Suppressor macrophage treated with lipopolysaccharide for 1 hour (primary cell): ENCODE measurements at places on chromosomes 1 and 21.

DNA sequence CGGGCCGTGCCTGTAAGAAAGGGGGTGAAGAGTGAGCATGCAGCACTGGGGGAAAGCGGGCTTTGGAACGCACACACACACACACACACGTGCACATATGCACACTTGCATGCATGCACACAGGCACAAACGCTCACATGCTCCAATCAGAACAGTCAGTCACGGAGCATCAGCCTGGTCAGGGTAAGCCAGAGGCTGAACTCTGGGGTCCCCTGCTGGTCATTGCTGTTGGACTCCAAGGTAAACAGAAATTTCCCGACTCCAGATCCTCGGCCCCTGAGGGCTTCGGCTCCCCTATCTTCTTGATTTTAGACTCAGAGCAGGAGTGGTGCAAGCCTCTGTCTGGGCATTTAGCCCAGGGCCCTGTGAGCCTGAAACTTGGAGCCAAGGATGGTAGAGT, 54.2 kb downstream of the SYT2 start:
- no peak for DNase-seq

GRCh38 chr21:41687633-41688032, 79.2 kb downstream of the RIPK4 start:
- DNase-seq: no peak

GRCh38 chr1:30713311-30713710, 10.1 kb downstream of the MATN1 start:
- DNase-seq: no peak

DNA sequence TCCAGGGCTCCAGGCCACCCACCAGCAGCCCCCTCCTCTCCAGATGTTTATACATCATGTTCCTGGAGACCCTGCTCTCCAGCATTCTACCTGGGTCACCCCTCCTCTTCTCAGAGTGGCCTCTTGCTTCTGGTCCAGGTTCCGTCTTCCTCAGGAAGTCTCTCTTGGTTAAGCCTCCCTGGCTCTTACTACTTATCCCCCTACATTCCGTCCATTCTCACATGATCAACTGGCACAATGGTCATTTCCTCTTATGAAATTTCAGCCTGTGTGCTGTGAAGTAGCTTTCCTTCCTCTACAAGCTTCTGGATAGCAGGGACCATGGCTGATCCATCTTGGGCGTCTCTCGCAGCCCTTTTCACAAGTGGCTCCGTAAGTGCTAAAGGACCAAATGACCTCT, 33.9 kb upstream of the ATP2B4 start:
- peak; percentile 79 for DNase-seq

GRCh38 chr1:54332781-54333585, 73.2 kb downstream of the SSBP3 start:
- DNase-seq: peak; percentile 17

GRCh38 chr1:118118469-118118868, 66.6 kb downstream of the SPAG17 start:
- no peak for DNase-seq

DNA sequence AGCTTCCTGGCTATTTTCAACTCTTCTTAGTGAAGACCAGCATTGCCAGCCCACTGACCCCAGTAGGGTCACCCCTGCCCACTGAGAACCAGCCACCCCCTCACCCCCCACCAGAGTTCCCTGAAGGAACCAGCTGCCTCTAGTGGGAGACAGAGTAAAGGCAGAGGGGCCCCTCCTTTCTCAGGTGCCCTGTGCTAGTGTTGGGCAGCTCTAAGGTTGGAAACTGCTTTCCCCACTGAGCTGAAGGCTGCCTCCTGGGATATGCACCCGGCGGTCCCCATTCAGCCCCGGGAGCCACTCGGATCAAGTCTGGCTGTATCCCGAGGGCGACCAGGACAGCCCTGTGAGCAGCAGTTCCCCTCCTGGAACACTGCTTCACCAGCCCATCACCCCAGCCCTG, 111.0 kb downstream of the PGBD5 start:
- DNase-seq: no peak

- DNase-seq: no peak
These were observed 197.1 kb downstream of the KCNK2 start for GRCh38 chr1:215279682-215280081.

- DNase-seq: no peak
These were observed 485.7 kb downstream of the NUF2 start for GRCh38 chr1:163807331-163808049.

DNA sequence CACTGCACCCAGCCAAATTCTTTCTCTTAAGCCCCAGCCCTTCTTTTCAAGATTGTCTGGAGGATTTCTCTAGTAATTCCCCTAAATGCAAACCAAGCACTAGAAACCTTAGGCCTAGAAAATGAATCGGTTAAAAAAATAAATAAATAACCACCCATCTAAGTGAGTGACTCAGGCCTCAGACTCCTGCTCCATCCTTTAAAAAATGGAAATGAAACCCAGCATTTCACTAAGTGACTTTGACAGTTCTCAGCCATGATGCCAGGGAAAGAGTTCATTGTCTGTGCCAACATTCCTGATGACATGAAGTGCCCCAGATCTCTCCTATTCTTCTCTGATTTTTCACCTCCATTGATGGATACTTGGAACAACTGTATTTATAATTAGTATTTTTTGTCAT, 415.2 kb upstream of the DAB1 start:
- DNase-seq: no peak

GRCh38 chr21:45596704-45597318, 46.7 kb upstream of the PCBP3 start:
- peak; percentile 87 for DNase-seq

GRCh38 chr1:111378791-111379190, 48.7 kb downstream of the OVGP1 start:
- no peak for DNase-seq

- peak; percentile 65 for DNase-seq
These were observed 79.0 kb downstream of the GALNT2 start for GRCh38 chr1:230145953-230146476.

- DNase-seq: no peak
These were observed 84.9 kb upstream of the ARHGEF16 start for GRCh38 chr1:3369446-3370076.

DNA sequence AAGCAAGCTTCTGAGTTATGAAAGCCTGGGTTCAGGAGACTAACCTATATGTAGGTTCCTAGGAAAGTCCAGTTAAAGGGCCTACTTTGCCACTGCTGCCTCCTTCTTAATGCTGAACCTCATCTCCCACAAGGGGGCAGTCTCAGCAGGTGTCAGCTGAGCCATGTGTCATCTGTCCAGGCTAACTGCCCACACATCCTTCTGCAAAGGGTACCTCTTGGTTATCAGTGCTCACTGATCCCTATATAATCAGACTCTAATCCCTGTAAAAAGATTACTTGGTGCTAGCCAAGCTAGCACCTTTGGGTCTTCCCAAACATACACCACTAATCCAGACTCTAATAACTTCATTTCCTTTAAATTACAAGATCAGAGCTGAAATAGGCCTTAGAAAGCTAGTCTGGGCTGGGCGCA, 9.0 kb downstream of the PRDX1 start:
- peak; percentile 85 for DNase-seq

DNA sequence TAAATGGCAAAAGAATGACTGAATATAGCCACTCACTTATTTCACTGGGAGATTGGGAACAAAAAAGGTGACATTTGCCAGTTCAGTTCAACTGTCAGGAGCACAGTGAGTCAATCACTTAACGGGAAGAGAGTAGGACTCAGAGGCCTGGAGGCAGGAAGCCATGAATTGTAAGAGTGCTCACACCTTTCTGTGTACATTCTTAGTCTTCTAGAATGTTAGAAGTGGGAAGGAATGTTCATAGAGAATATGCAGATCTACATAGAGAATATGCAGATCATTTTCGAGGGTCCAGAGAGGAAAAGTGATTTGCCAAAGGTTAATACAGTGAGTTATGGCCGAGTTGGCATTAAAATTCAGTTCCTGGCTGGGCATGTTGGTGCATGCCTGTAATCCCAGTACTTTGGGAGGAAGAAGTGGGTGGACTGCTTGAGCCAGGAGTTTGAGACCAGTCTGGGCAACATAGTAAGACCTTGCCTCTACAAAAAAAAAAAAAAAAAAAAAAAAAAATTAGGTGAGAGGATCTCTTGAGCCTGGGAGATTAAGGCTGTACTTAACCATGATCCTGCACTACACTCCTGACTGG, 8.3 kb downstream of the IL20 start:
- no peak for DNase-seq

DNA sequence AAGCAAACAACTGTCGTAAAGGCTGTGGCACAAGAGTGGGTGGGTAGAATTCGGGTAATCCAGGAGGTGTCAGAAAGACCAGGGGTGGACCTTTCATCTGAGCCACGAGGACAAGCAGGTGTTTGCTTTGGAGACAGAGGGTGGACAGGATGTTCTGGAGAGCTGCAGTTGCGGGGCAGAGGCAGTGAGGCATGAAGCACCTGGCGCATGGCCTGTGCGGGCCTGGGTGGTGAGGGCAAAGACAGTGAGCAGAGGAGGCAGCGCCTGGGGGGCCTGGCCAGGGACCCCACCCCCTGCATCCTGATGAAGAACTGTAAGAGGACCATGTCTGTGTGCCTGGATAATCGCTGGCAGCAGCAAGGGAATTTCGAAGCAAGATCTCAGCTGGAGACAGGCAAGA, 24.9 kb downstream of the KIF26B start:
- DNase-seq: no peak

DNA sequence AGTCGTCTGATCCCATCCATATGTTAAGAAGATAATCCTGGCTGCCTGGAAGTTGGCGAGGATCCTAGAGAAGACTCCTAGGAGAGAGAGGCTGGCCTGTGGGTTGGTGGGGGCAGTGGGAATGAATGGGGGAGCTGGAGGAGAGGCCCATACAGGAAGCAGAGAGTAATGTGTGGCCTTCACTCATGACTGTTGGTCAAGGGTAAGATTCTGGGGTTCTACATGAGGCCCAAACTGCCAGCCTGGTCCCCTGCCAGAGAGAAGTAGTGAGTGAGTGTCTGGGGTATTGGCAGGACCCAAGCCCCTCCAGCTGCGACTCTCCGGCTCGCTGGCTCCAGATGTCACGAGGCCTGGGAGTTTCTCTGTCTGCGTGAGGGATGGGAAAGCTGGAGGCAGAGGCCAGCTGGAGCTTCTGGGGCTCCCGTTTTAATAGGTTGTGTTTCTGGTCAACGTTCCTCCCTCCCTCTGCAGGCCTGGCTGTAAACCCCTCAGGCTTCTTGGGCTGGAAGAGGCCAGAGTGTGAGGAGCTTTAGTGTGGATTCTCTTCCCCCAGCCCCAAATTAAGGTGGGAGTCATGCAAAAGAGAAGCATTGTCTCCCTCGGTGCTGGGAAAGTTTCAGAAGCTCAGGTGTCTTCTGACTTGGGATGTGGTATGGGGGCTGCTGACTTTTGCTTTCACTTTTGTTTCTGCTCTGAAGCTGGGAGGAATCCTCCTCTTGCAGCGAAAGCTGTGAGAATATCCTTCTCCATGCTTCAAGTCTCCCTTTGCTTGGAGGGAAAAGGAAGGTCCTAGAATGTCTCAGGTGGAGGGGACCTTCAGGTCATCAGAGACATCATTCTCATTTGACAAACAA, 2.6 kb downstream of the TMEM51 start:
- no peak for DNase-seq

DNA sequence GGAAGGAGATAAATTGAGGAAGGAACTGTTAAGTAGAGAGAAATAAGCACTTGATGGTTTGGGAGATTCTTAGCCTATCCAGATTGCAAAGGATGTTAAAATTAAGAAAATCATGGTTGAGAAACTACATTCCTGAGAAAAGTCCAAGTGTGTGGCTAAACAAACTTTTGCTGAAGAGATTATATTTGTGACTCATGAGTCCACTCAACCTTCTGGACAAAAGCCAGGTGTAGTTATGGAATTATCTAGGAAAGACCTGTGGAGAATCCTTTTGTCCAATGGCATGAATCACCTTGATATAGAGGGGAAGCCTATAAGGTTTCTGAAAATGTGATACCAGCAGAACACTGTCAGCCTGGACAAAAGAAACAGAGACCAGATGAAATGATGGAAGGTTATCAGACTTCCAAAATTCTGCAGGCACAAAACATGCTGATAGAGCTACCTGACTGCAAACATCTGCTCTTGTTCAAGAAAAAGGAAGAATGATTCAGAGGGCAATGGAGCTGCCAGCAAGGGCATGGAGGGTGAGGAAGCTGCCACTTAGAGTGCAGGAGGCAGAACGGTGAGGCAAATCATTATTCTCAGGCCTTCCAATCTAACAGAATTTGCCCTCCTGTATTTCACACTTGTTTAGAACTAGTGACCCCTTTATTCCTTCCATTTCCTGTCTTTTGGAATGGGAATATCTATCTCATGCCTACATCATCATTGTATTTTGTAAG, 300.6 kb upstream of the PRMT6 start:
- DNase-seq: no peak

DNA sequence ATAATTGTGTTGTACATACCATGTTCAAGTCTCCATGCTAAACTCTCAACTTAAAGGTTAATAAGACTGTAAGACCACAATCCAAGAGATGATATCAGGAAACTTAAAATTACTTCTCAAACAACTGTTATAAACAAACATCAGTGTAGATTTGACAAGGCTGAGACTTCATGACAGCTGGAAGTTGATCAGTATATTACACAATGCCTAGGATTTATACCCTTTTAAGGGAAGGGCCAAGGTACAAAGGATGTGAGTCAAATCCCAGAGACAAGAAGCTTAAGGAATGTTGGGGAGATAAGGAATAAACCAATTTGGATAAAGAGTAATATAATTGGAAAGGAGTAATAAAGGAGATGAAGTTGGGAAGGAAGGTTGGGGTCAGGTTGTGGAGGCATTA, 98.8 kb downstream of the LBR start:
- no peak for DNase-seq

DNA sequence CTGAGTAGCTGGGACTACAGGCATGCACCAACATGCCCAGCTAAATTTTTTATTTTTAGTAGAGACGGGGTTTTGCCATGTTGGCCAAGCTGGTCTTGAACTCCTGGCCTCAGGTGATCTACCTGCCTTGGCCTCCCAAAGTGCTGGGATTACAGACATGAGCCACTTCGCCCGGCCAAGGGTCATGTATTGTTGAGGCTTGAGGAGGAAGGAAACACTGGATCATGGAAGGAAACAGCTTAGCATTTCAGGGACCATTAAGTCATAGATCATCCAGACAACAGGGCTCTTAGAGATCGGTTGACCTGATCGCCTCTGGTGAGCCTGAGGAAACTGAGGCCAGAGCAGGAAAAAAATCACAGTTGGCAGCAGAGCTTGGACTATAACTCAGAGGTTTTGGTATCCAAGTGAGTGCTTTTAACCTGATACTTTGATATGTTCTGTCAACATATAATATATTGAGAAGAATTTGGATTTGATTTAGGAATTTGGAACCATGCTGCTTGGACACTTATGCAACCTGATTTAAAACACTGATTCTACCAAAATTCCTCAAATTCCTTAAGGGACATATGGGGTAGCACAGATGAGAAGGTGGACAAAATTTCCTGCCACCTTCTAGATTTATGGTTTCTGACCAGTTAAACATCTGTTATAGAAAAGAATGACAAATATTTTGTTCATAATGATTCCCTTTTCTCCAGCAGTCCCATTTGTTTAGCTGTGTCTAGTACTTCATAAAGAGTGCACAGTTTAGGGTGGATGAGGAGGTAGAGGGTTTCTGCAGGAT, 13.1 kb upstream of the BMP8A start:
- DNase-seq: no peak

DNA sequence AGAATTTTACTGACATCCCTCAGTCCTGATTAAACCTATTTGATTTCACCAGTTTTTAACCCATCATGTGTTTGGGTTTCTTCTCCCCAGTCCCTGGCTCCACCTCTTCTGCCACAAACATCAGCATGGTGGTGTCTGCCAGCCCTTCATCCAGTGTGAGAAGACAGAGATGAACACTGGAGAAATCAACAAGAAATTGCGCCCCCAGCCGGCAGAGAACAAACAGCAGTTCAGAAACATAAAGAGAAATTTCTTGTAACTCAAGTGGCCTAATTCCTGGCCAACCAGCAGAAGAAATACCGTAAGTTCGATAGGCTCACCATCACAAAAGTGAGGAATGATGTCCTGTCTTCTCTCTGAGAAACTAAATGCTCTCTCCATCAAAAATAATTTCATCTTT, 18.3 kb downstream of the S100A11 start:
- DNase-seq: no peak
